ENCODE measurements at places on chromosomes 1 and 21. TPM values are rescaled to one million over a fixed set of nuclear protein-coding genes. Genes with fewer than 3 reads are reported as not detected.

The KRTAP21-3 gene
- total RNA-seq: not detected

The RNF2 gene
- 19.7 TPM for total RNA-seq

The TSACC gene
- total RNA-seq: 0.50 TPM

The SHE gene
- under 0.01 TPM for total RNA-seq

The OR2T2 gene
- total RNA-seq: not detected

The PKLR gene
- not detected for total RNA-seq

The HES5 gene
- not detected for total RNA-seq

The PPM1J gene
- 1.0 TPM for total RNA-seq

The S100A12 gene
- not detected for total RNA-seq

The MFSD2A gene
- total RNA-seq: 1.2 TPM

The TXNDC12 gene
- total RNA-seq: 34.7 TPM

The CADM3 gene
- total RNA-seq: 2.1 TPM

The AMPD1 gene
- total RNA-seq: not detected

The UBE2U gene
- not detected for total RNA-seq

The SLC44A5 gene
- total RNA-seq: under 0.01 TPM

The CDC42 gene
- 325 TPM for total RNA-seq

The CELSR2 gene
- 3.5 TPM for total RNA-seq
